Spinal cord (tissue), 10 donors: ENCODE measurements at places on chromosomes 3 and 15. TPM values are rescaled to one million over a fixed set of nuclear protein-coding genes. Genes with fewer than 3 reads are reported as not detected.

FBXO40 gene
- not detected for polyA plus RNA-seq

OR5K2 gene
- 0.26 TPM for polyA plus RNA-seq

MUC4 gene
- polyA plus RNA-seq, result 6.3 TPM

VEPH1 gene
- polyA plus RNA-seq, result 5.8 TPM

DNA sequence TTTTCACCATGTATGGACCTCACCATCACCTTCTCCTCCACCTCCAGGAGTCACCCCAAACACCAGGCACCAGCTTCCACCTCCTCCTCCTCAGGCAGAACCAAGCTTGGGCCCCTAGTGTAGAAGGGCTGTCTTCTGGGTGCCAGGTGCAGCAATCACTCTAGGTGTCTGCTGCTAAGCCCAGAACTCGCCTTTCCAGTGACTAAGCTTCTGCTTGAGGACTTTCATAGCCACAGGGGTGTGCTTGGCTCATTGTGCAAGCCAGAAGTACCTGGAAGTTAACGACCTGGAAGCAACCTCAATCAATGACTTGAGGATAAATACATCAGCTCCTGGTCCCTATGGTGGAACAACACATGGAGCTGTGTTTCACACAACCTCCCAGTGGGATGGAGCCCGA is 49.8 kb upstream of the PXYLP1 start:
- H3K4me3 ChIP-seq, result no peak overlapping the region
- DNase-seq, result no peak
- H3K27ac ChIP-seq, result no peak overlapping the region
- H3K36me3 ChIP-seq, result no peaks in the 10 kb centered on the region

B3GALNT1 gene
- 83.1 TPM for polyA plus RNA-seq

DNA sequence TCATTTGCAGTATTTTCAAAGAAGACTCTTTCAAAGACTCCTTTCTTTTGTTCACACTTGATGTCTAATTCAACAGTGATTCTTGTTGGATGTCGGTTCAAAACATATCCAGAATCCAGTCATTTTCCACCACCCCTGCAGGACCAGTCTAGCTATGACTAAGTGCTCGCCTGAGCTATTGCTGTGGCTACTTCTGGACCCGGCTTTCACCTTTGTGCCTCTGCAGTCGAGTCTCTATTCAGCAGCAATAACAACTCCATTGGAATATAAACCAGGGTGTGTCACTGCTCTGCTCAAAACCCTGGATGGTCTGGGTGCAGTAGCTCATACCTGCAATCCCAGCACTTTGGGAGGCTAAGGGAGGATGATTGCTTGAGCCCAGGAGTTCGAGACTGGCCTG is 55.0 kb downstream of the PRICKLE2 start:
- H3K4me3 ChIP-seq, result no peak overlapping the region
- H3K36me3 ChIP-seq, result peaks cover 2% of the 10 kb centered on the region
- no peak for DNase-seq
- no peaks in the 10 kb centered on the region for H3K27me3 ChIP-seq
- H3K27ac ChIP-seq, result no peak overlapping the region

- peak overlapping the region; percentile 74 for H3K27ac ChIP-seq
- H3K4me3 ChIP-seq, result no peak overlapping the region
- peaks cover 2% of the 10 kb centered on the region for H3K36me3 ChIP-seq
Observed at GRCh38 chr3:123660900-123661299, 76.0 kb upstream of the HACD2 start.

FEZF2 gene
- not detected for polyA plus RNA-seq

DNA sequence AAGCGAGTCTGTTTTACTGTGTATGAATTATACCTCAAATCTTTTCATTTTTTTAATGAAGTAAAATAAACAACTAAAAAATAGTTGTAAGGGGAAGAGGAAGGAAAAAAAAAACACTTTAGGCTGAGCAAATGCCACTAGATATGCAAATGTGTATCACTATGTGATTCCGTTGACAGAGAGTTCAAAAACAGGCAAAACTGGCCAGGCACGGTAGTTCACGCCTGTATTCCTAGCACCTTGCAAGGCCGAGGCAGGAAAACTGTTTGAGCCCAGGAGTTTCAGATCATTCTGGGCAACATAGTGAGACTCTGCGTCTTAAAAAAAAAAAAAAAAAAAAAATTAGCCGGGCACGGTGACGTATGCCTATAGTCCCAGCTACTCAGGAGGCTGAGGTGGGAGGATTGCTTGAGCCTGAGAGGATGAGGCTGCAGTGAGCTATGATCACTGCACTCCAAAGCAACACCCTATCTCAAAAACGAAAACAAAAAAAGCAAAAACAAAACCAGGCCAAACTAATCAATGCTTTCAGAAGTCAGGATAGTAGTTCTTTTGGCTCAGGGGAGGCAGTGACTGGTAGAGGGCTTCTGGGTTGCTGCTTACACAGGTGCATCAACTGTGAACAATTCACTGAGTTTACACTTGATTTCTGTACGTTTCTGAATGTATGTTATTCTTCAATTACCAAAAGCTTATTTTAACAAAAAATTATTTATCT is 7.4 kb downstream of the PRC1 start:
- no peaks in the 10 kb centered on the region for H3K27me3 ChIP-seq
- DNase-seq, result no peak
- H3K4me1 ChIP-seq, result no peaks in the 10 kb centered on the region
- no peaks in the 10 kb centered on the region for H3K36me3 ChIP-seq

CACNA2D2 gene
- polyA plus RNA-seq, result 59.2 TPM

DNA sequence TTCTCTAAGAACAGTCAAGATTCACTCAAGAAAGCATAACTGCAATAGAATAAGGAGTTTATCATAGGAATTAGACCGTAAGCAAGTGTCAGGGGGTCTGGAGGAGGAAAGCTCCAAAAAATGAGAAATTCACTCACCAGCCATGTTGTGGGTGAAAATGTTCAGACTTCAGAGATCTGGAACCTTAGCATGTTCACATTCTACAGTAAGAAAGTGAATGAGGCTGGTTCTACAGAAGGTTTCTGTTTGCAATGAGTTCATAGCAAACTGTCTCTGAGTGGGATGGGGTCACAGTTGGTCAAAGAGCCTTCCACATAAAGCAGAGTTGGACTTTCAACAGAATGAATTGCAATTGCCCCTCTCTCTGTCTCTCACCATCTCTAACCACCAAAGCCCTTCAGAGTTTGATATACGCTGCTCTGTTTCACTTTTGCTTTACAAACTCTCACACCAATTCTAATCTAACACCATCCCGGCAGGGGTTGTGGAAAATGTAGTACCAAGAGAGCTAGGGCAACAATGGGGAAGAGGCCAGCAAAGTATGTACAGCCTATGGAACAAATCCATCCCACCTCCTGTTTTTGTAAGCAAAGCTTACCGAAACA is 581.8 kb upstream of the UBE2E2 start:
- no peaks in the 10 kb centered on the region for H3K4me1 ChIP-seq
- no peak for DNase-seq
- no peaks in the 10 kb centered on the region for H3K27me3 ChIP-seq
- no peak overlapping the region for H3K4me3 ChIP-seq
- no peak overlapping the region for H3K27ac ChIP-seq

DNA sequence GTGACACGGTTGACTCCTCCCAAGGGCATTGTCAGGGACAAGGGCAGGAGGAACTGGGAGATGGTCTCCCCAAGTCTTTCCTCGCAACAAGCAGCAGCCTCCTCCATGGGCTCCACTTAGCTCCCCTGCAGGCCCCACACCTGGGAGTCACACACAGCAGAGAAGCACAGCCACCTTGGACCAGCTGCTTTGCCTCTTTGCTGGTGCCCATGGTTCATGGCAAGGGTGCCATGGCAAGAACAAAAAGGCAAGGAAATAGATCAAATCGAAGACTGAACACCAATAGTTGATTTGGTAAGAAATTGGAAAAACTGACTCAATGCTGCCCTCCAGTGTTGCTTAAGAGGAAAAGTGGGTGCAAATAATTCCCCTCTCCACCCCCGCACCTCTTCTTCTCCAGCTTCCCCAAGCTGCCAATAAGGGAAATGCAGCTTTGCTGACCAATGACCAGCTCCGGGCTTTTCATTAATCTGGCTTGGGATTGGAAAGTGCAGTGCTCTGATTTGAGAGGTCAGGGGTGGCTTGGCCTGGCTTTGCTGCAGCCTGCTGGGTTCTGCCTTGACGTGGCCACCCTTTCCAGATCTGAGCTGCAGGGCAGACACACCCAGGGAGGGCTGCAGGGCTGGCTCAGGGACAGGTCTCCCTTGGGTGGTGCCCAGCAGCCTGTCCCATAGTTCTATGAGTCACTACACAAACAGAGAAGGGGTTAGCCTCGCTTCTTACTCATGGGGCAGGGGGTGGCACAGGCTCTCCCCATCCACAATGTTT is 162.0 kb downstream of the KLF13 start:
- no peak overlapping the region for H3K27ac ChIP-seq
- no peak overlapping the region for H3K4me3 ChIP-seq
- peaks cover 35% of the 10 kb centered on the region for H3K36me3 ChIP-seq
- no peaks in the 10 kb centered on the region for H3K27me3 ChIP-seq
- peaks cover 21% of the 10 kb centered on the region for H3K4me1 ChIP-seq

LRRC15 gene
- polyA plus RNA-seq, result 0.12 TPM

GRCh38 chr15:31501536-31502157 is 175.0 kb downstream of the KLF13 start:
- no peak overlapping the region for H3K27ac ChIP-seq
- H3K36me3 ChIP-seq, result peaks cover 38% of the 10 kb centered on the region
- DNase-seq, result no peak
- H3K27me3 ChIP-seq, result no peaks in the 10 kb centered on the region
- no peak overlapping the region for H3K4me3 ChIP-seq
- no peaks in the 10 kb centered on the region for H3K4me1 ChIP-seq

MST1R gene
- 0.63 TPM for polyA plus RNA-seq

DNA sequence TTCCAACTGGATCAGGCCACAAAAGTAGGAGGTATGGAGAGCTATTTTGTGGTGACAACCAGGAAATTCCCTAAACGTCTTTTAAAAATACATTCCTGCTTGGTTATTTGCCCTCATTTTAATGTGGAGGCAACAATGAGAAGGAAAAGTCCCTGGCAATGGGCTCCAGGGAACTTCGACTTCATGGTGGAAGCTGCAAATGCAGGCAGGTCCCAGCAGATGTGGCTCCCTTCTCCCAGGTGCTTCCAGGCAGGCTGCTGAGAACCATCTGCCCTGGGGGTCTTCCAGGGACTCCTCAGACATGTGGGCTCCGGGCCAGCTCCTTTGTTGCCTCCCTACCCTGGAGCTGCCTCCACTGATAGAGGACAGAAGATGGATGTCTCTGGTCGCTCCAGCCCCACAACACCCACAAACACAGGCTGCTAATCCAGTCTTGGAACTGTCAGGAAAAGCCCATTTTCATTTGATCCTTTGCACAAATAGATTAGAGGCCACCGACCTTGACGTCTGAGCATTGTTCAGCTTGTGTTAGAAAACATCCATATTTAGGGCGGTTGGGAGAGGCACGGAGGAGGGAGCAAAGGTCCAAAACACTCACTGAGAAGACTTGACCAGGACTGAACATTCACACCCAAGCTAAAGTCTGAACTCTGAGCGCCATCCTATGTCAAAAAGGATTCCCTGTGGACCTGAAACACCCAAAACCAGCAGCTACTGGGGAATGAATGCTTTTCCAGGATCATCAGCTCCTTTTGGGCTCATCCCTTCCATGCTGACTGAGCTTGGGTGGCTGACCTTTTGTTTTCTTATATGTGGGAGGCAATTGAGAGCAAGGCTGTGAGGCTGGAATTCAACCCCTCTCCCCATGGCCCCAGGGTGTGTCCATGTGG is 30.2 kb upstream of the SLCO2A1 start:
- H3K27me3 ChIP-seq, result no peaks in the 10 kb centered on the region
- peak overlapping the region; percentile 40 for H3K27ac ChIP-seq
- no peaks in the 10 kb centered on the region for H3K36me3 ChIP-seq

- H3K36me3 ChIP-seq, result peaks cover 10% of the 10 kb centered on the region
- no peaks in the 10 kb centered on the region for H3K4me1 ChIP-seq
- H3K27me3 ChIP-seq, result no peaks in the 10 kb centered on the region
Observed at GRCh38 chr3:160566499-160566898, 1.1 kb upstream of the KPNA4 start.

CSPG5 gene
- 306 TPM for polyA plus RNA-seq

FAM107A gene
- polyA plus RNA-seq, result 35.6 TPM

GPR171 gene
- polyA plus RNA-seq, result not detected

FILIP1L gene
- 4.8 TPM for polyA plus RNA-seq

GRCh38 chr3:153749070-153749610 is 372.1 kb upstream of the ARHGEF26 start:
- no peaks in the 10 kb centered on the region for H3K4me1 ChIP-seq
- no peaks in the 10 kb centered on the region for H3K27me3 ChIP-seq
- DNase-seq, result no peak
- no peak overlapping the region for H3K27ac ChIP-seq
- no peak overlapping the region for H3K4me3 ChIP-seq

DNA sequence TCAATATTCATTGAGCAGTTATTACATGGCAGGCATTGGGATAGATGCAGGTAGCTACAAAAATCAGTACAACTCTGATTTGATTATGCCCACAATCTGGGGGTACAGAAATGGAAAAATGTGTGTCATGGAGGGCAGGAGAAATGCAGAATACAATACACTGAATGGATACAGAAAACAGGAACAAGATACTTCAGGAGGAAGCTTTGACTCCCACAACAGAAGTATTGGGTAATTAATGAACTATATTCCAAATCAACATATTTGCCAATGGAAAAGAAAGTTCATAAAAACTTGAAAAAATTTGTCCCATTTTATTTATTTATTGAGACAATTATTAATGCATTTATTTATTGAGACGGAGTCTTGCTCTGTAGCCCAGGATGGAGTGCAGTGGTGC is 207.0 kb downstream of the SUCLG2 start:
- H3K27ac ChIP-seq, result no peak overlapping the region
- no peak overlapping the region for H3K4me3 ChIP-seq
- DNase-seq, result no peak
- H3K36me3 ChIP-seq, result no peaks in the 10 kb centered on the region
- no peaks in the 10 kb centered on the region for H3K27me3 ChIP-seq

GRCh38 chr15:74340150-74340549 is 27.3 kb downstream of the CYP11A1 start:
- H3K36me3 ChIP-seq, result no peaks in the 10 kb centered on the region
- H3K27ac ChIP-seq, result no peak overlapping the region
- no peak for DNase-seq
